ENCODE measurements at places on chromosomes 3 and 15. TPM values are rescaled to one million over a fixed set of nuclear protein-coding genes. Genes with fewer than 3 reads are reported as not detected.

- DNase-seq, result peak; percentile 18
Observed at GRCh38 chr3:21745966-21746365, 5.0 kb downstream of the ZNF385D start.

The EAF2 gene
- total RNA-seq, result 0.51 TPM

- DNase-seq, result no peak
Observed at GRCh38 chr3:11422291-11422690, 150.1 kb downstream of the ATG7 start.

GRCh38 chr3:23459889-23460546, 256.9 kb downstream of the UBE2E2 start:
- no peak for DNase-seq

DNA sequence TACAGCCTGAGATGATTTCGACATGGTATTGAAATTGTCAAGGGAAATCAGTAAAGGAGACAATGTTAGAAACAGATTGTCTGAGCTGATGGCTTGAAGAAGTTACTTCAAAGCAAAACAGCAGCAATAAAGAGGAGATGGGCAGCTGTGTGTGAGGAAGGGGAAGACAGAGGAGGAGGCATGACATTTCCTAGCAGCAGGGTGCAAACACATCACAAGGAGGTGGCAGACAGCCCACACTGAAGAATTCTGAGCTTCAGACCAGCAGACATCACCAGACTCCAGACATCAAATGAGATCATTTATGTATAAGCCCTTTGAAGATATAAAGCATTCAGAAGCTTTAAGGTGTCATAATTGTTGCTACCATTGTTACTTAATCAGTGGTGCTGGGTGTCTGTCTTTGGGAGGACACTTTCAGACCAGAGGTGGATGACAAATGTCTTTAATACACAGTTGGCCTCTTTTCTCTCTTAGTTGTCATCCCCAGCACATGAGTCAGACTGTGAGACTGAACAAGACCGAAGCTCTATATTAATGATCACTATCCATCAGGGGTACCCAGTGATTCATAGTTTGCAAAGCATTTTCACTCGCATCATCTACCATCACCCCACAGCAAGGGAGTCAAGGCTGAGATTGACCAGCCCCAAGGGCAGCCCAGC, 203.9 kb downstream of the MINAR1 start:
- DNase-seq, result no peak

GRCh38 chr15:92097474-92098178, 244.1 kb downstream of the SLCO3A1 start:
- peak; percentile 51 for DNase-seq

The EPB42 gene
- total RNA-seq, result not detected

- peak; percentile 9 for DNase-seq
Observed at GRCh38 chr3:172625404-172625803, 85.5 kb downstream of the NCEH1 start.

GRCh38 chr3:66010739-66011655, 27.7 kb downstream of the MAGI1 start:
- peak; percentile 41 for DNase-seq

DNA sequence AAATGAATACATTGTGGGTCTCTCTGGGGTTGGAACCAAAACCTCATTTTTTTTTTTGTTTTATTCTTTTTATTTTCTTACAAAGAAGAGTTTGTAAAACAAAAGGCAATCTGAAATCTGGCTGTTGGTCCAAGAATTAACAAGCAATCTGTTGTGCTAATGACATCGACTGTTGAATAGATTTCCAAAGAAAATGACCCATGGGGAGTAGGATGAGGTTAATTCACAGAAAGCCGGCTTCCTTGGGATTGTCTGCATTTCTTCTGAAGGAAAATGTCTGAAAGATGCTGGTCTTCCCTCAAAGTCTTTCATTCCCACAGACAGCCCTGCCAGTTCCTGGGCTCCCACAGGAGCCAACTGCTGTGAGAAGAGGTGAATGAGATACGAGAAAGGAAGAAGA, 92.9 kb downstream of the LRRC3B start:
- no peak for DNase-seq

The AGBL1 gene
- total RNA-seq, result not detected

The NEK10 gene
- 1.9 TPM for total RNA-seq

DNA sequence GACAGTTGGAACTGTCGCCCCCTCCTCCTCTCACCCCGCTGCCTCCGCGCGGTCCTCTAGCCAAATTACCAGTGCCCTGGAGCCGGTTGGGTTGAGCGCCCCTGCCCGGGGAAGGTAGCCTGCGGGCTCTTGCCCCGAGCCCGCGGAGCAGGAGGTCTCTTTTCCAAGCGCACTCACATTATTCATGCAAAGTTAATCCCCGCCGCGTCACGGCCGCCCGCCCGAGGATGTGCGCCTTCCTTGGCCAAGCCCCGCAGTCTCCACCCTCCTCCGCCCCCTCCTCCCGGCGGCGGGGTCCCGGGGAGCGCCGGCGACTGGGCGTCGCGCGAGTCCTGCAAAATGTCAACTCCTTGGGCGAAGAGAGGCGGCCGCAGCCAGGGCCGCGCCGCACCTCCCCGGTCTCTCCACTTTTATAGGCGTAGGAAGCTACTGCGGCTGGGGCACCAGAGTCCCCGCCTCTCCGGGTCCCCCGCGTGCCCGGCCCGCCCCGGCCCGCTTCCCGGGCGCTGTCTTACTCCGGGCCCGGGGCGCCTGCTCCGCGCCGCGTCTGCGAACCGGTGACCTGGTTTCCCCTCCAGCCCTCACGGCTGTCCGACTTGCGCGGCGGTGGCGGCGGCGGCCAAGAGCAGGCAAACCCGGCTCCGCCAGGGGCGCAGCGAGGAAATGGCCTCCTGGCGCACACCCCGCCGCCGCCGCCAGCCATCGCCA, at the start of gene THRB:
TSS of gene THRB (minus strand) at position 233 of the 708 bp plus-strand sequence.
- peak; percentile 35 for DNase-seq

- DNase-seq, result no peak
Observed at GRCh38 chr3:45259133-45259532, 33.0 kb upstream of the TMEM158 start.

The SCAANT1 gene
- not detected for total RNA-seq
